Fibroblast of skin of scalp (primary cell): ENCODE measurements at places on chromosomes 6 and 20.

GRCh38 chr6:144036064-144036834 is 28.2 kb upstream of the PLAGL1 start:
- peak; percentile 49 for DNase-seq

GRCh38 chr20:57176842-57177241 is 89.6 kb downstream of the BMP7 start:
- DNase-seq = no peak

GRCh38 chr20:41228858-41229257 is 88.7 kb downstream of the ZHX3 start:
- no peak for DNase-seq

GRCh38 chr6:56223995-56224394 is 23.4 kb downstream of the COL21A1 start:
- DNase-seq = peak; percentile 71

DNA sequence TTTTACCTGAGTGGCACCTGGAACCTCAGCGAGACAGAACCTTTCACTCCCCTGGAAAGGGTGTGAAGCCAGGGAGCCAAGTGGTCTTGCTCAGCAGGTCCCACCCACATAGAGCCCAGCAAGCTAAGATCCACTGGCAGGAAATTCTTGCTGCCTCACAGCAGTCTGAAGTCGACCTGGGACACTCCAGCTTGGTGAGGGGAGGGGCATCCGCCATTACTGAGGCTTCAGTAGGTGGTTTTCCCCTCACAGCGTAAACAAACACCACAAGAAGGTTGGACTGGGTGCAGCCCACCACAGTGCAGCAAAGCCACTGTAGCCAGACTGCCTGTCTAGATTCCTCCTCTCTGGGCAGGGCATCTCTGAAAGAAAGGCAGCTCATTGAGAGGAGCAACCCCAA is 134.7 kb upstream of the RSPO3 start:
- no peak for DNase-seq
